Activated CD4-positive, alpha-beta memory T cell treated with anti-CD3 and anti-CD28 coated beads for 36 hours (primary cell): ENCODE measurements at places on chromosomes 2 and 18.

GRCh38 chr2:17476064-17476463 is 42.2 kb downstream of the RAD51AP2 start:
- no peak for DNase-seq

GRCh38 chr2:145138626-145139025 is 618.7 kb upstream of the ZEB2 start:
- DNase-seq, result no peak

DNA sequence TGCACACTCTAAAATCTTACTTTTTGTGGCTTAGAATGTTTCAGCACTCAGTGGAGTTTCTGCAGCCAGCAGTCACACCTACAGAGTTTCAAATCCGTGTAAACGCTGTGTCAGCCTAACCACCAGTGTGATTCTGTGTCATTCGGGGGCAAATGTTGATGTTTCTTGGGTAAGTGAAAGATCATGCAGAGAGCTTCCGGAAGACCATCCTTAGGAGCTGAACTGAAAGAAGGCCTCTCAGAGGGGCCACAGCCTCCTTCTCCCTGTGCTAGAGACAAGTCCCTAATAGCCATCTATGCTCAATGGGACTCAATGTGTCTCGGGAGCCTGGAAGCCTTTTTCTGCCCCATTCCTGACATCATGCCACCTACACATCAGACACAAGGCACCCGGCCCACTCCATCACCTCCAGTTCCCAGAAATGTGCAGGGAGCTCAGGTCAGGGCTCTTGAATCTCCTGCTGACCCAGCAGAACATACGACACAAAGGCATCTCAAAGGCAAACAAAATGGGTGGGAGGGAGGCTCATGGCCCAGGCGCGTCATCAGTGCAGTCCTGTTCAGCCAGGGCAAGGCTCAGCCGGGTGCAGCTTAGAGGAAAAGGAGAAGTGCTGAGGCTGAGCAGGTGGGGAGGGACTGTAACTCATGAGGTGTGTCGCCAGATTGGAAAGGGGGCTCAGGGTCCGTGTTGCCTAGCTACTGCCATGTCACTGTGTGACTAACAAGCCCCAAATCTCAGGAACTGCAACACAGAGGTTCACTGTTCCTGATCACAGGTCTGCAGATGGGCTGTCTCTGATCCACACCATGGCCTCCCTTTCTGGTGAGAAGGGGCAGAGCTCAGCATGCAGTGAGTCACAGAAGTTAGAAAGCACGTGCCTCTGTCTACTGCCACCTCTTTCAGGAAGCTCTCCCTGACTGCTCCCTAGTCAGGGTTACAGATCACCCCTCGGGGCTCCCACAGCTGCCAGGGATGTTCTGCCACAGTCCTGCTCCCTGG is 82.0 kb downstream of the SMAD7 start:
- peak; percentile 87 for DNase-seq

GRCh38 chr2:64837925-64838641 is 151.1 kb upstream of the SLC1A4 start:
- DNase-seq, result no peak

DNA sequence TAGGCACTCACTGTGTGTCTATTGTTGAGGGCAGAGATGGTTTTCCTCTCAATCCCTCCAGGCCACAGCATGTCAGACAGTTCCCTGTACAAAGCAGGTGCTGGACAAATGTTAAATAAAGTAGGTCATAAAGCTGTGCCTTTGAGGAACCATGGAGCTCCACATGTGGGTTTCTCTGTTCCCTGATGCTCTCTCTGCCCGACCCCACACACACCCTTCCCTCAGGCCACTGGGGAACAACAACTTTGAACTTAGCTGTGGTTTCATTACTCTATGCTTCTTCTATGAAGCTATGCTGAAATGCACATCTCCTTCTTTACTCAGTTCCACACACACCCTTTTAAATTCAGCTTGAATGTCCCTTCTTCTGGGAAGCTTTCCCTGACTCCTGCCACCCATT is 415.3 kb downstream of the HRH4 start:
- no peak for DNase-seq

DNA sequence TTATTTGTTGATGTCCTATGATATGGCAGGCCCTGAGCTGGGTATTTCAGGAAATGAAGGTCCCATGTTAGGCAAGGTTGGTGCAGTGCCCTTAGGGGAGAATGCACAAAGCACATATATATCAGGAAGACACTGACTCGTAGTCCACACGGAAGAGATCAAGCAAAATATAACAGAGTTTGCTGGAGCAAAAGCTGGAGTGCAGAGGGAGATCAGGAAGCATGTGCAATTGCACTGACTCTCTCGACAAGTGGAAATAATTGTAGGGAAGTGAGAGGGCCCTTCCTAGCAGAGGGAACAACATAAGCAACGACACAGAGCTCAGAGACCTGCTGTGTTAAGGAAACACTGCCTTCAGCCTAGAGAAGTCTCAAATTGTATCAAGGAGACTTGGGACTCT is 4.2 kb downstream of the ZNF385B start:
- DNase-seq, result no peak

DNA sequence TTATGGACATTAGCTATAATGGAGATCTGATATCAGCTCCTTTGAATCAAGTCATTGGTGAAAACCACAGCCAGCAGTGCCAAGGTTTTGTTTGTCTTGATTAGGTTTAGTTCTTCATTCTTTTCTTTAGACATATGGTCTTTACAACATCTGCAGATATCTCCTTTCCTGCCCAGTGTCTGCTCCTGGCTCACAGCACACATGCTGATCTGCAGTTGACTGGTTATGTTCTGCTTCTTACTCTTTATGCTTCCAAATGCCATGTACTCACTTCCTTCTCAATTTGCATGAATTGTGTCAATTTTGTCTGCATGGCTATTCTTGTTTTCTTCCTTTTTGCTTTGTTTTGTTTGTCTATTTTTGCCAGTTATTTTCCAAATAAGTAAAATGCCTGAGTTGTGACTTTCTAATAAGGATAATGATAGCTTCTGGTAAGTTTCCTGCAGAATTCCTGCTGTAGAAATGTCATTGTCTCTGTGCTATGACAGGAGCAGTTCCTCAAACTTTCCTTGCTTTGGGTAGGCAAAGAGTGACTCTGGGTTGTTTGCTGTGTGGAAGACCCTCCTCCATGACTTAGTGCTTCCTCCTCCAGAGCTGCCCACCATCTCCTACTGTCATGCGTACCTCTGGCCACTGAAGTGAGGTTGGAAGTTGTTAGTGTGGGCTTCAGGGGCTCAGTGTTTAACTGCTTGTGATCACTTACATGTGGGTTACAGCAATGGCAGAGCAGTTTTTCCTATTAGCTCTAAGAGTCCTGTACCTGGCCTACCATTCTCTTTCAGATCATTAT is 8.2 kb downstream of the ARHGAP25 start:
- no peak for DNase-seq

DNA sequence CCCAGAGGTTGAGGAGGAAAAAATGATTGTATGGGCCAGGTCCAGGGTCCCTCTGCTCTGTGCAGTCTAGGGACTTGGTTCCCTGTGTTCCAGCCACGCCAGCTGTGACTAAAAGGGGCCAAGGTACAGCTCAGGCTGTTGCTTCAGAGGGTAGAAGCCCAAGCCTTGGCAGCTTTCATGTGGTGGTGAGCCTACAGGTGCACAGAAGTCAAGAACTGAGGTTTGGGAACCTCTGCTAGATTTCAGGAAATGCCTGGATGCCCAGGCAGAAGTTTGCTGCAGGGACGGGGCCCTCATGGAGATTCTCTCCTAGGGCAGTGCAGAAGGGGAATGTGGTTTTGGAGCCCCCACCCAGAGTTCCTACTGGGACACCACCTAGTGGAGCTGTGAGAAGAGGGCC is 10.6 kb upstream of the MBP start:
- no peak for DNase-seq

GRCh38 chr18:52131845-52132244 is 208.2 kb upstream of the DCC start:
- DNase-seq, result no peak

DNA sequence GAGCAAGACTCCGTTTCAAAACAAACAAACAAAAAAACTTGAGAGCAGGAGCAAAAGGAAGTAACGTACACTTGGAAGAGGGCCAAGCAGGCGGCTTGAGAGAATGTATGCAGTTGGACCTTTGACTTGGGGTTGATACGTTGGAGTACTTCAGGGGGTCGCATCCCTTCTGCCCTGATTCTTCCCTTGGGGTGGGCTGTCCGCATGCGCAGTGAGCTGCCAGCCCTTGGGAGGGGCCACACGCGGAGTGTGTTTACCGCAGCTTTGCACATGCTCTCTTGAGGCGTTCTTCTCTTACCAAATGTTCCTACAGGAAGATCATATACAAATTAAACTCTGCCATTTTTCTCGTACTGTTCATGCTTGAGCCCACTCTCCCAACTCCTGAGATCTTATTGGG is 38.1 kb upstream of the SOCS6 start:
- DNase-seq, result no peak

DNA sequence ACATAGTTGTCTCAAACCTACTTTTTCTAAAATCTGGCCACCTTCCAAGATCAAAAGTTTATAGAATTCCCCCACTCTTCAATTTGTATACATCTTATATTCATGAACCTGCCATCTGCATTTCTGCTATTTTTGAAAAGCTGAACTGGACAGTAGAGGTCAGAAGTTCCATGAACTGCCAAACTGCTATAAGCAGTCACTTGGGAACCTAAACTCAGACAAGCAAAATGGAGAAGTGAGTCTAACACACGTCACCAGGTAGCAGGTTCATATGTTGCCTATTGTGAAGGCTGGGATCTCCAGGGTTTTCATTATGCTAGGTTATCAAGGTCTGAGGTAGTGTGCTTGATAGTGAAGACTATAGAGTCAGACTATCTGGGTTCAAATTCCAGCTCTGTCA is 2.0 kb upstream of the MYO1B start:
- no peak for DNase-seq

GRCh38 chr18:63444580-63444979 is 22.3 kb upstream of the VPS4B start:
- DNase-seq, result no peak

GRCh38 chr2:102708847-102709559 is 52.8 kb upstream of the TMEM182 start:
- no peak for DNase-seq

GRCh38 chr2:199458009-199458805 is 468 bp upstream of the SATB2 start:
- peak; percentile 40 for DNase-seq

DNA sequence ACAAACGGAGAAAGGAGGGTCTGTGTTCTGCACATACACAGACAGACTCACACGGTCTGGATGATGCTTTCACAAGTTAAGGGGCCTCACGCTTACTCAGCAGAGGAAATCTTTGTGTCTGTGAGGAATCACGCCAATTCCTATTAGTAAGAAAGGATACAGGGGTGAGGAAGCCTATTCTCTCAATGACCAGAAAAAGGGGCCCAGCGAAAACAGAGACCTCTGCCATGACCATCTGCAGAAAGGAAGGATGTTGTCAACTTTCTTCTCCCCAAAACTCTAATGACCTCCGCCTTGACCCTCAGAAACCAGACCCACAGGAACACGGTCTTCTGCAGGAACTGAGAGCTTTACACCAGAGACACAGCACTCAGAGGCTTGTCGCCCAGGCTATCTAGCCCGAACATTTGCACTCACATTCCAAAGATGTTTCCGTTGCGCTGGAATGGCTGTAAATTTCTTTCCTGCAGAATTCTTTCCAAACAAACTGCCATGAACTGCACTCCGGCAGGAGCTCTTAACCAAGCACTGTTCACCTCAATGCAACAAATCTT is 186.3 kb downstream of the TCF4 start:
- no peak for DNase-seq

GRCh38 chr2:8198766-8199382 is 483.0 kb upstream of the ID2 start:
- no peak for DNase-seq

GRCh38 chr2:121345887-121346286 is 60.9 kb upstream of the TFCP2L1 start:
- no peak for DNase-seq

GRCh38 chr2:142786918-142787702 is 90.4 kb upstream of the KYNU start:
- DNase-seq, result no peak

DNA sequence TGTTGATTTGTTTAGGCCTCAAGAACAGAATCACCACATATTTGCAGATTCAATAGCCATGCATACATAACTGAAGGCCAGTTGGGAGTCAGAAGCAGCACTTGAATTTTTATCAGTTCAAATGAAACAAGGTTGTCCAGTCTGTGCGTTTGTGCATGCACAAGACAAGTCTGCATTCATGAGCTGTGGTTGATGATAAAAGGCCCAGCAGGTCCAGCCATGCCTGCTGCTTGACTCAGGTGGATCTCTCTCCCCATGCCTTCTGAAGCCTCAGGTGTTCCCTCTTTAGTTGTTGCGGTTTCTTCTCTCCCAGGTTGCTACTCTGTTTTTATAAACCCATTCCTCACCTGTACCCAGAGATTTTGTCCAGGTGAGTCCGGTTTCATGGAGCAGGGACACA is 124.5 kb downstream of the CCDC102B start:
- DNase-seq, result no peak

DNA sequence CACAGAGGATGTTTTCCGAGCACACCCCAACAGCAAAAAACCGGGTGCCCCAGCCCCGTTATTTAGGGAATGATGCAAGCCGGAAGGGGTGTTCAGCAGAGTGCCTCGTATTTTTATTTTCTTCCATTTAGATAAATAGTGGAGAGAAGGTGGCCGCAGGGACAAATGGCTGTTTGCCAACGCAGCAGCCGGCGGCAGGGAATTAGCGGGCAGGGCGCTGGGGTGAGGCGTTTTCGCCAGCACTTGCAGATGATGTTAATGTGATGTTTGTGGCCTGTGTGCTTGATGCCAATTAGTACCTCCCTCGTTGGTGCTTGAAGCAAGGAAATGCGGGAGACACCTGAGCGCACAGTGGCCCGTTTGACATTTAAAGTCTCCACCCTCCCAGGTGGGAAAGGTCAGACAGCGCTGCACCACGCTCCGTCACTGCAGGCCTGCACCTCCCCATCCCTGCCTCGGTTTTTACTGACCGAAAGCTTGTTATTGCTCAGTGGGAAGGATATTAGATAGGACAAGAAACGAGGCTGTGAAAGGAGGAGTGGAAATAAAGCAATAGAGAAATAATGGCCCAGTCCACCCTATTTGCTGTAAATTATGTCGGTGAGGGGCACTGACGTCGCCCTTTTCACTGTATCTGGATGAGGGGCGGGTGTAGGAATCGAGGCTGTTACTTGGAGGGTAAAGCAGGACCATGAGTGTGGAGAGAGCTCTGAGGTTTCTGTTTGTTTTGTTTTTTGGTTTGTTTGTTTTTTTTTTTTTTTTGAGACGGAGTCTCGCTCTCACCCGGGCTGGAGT is 39.1 kb downstream of the NFATC1 start:
- no peak for DNase-seq

- DNase-seq, result no peak
These were observed 58.3 kb upstream of the UPP2 start for GRCh38 chr2:158043181-158043948.

DNA sequence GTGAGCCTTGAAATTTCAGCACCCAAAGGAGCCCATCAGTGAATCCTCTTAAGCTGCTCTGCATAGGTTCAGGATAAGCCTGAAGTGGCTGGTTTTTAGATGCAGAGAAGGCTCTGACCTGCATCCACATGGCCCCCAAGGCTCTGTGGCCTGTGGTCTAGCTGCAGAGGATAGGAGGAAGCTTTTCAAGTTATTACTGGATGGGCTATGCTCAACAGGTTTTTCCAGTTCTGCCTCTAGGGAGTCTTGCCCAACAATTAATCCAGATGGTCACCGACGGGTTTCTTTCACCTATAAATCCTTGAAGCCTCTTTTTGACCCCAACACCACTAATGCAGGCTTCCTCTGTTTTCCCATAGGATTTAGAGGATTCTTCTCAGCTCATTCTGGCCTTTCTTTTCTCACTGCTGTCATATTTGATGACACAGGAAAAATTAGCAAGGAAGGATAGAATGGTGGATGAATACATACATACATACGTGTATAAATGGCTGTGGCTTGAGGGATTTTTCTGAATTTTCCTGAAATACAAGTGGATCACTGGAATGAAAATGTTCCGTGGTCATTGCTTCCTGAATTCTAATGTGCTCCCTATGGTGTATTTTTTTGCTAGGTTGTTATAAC is 52.2 kb upstream of the BCL2L11 start:
- no peak for DNase-seq
